Type B pancreatic cell (in vitro differentiated cells): ENCODE measurements at places on chromosomes 11 and 22.

GRCh38 chr22:22909605-22910271 is 22.1 kb downstream of the IGLL5 start:
- no peak for DNase-seq

DNA sequence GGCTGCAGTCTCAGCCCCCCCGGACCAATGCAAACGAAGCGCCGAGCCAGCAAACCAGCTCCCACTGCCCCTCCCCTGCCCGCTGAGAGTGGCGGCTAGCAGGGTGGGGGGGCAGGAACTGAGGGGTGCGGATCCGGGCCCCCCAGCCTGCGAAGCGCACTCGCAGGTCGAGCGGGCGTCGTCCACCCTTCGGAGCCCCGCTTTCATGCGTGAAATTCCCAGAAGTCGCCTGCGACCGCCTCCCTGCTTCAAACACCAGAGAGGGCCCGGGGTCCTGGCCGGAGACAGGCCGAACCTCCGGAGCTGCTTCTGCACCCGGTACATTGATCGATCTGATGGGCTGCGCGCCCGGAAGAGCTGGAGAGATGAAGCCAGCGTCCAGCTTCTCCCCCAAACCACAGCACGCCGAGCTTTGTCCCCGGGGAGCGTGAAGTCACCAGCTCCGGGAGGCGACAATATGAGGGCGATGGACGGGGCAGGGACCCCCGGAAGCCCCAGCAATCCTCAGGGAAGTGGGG is 646 bp upstream of the PATZ1 start:
- DNase-seq = peak; percentile 81

DNA sequence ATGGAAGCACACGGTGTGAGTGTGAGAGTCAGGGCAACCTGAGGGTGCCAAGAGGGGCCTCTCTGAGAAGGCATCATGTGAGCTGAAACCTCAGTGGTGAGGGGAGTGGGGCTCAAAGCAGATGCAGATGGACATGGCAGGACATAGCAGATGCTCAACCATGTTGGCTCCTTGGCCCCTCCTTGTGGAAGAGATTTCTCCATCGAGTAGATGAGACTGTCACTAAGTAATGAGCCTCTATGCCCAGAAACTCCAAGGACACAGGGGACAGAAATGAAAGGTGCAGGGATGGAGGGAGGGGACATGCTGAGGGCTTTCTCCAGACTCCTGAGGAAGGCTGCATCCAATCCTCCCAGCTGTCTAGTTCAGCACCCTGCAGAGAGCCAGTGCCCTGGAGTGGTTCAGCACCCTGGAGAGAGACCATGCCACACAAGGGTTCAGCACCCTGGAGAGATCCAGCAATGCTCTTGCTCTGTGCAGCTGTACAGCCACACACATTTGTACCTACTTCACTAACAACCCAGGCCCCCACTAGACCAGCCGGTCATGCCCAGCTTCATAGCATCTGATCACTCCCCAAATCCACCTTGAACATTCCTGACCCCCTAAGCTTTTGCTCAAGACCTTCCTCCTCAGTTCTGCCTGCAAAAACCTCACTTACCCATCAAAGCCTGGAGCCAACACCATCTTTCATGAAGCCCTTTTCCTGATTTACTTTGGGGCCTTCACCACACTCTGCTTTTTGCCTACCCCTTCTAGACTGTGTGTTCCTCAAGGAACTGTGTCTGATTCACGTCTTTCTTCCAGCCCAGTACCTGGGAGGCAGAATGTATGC is 252.0 kb downstream of the CTTN start:
- peak; percentile 84 for DNase-seq

- no peak for DNase-seq
Observed at GRCh38 chr11:10728154-10728553, 22.9 kb upstream of the CTR9 start.

- DNase-seq = no peak
Observed at GRCh38 chr11:126502982-126503381, 147.5 kb downstream of the ST3GAL4 start.

DNA sequence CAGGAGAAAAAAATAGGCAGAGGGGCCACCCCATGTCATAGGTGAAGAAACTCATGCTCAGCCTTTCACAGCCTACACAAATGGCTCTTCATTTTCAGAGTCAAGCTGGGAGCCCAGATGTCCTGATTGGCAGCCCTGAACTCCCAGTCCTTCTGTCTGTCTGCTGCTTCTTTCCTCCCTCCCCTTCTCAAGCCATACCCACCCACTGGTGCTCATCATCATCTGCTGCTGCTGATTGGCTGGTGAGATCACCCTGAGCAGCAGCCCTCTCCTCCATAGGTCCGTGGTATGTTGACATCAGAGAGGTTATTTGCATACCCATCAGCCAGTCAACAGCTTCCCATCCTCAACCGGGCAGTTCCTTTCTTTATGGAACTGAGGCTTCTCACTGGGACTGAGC is 46.1 kb upstream of the PRDM11 start:
- DNase-seq = peak; percentile 40

- DNase-seq = no peak
Observed at GRCh38 chr11:118401880-118402590, 629 bp downstream of the ATP5MG start.

DNA sequence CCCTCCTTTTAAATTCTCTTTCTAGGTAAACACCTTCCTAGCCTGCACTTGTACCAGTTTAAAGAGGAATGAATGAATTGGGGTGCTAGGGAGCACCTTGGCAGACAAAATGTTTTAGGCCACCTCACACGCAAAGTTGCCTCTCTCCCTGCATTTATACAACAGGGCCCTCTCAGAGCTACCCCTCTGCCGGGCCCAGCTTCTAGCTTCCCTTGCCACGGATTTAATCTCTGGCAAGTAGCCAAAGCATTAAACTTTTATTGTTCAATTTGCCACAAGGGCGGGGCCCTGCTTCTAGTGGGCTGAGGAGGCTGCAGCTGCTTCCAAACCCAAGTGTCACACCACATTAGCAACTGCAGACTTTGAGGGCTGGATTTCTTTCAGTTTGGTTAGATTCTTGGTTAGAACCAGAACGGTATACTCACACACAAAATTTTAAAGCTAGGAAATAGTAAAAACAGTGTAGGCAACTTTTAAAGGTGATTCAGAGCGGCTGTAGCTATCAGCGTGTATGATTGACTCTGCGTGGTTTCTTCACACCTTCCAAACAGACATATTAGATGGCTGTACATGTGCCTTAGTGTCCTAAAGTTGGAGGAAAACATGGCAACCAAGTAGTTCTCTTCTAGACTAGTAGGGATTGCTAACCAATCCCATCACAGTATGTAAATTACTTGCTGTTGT is 6.5 kb downstream of the KREMEN1 start:
- no peak for DNase-seq

DNA sequence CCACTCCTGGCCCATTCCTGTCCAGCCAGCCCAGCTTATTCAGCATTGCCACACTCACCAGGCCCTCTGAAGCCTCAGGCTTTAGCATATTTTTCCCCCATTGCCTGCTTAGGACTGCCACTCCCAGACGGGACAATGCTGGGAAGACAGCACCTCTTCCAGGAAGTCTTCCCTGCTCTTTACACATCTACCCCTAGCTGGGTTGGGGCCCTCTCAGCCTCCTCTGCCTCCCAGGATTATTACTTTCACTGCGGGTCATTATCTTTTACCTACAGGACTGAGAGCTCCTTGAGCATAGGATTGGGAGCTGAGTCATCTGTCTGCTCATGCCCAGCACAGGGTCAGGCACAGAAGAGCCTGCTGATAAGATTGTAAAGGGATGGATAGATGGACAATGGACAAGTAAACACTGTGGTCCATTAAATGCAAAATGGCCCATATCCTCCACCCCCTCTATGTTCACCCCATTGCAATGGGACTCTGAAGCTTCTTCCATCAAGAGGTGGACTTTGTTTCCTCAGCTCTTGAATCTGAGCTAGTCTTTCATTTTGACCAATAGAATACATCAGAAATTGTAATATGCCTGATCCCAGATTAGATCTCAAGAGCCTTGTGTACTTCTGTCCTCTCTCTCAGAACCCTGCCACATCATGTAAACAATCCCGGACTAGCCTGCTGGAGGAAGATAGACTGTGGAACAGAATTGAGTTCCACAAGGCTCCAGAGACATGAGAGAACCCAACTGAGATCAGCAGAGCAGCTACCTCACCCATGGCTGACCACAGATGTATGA is 32.0 kb upstream of the LRRC32 start:
- DNase-seq = no peak

- no peak for DNase-seq
Observed at GRCh38 chr11:125890447-125891100, 3.1 kb downstream of the HYLS1 start.

- peak; percentile 73 for DNase-seq
Observed at GRCh38 chr11:128336203-128336602, 251.2 kb downstream of the ETS1 start.

DNA sequence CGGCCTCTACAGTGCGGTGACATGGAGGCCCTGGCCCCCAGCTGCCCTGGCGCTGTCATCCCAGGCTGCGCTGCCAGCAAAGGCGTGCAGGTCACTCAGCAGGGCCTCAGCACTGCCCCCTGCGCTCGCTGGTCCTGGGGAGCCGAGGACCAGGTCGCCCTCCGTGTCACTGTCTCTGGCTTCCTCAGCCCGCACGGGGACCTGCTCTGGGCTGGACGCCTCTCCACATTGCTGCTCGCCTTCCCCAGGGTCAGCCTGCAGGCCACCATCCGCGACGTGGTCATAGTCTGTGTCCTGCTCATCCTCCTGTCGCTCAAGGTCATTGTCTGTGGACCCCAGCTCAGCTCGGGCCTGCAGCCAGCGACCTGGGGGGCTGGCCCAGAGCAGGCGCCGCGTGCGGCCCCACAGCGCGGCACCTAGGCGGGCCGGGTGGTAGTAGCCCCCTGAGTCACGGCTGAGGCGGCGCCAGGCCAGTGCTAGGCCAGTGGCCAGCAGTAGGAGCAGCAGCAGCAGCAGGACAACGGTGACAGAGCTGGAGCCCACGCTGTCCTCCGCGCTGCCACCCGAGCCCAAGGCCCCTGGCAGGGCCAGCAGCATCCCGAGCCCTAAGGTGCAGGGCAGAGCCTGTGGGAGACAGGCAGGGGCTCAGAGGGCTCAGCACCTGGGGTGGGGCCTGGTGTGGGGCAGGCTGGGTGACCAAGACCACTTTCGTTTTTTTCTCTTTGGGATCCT is 1.6 kb downstream of the PTPRCAP start:
- no peak for DNase-seq

GRCh38 chr11:133531971-133532651 is at the start of gene OPCML:
TSS of gene OPCML (minus strand) at chr11:133532501.
- no peak for DNase-seq

DNA sequence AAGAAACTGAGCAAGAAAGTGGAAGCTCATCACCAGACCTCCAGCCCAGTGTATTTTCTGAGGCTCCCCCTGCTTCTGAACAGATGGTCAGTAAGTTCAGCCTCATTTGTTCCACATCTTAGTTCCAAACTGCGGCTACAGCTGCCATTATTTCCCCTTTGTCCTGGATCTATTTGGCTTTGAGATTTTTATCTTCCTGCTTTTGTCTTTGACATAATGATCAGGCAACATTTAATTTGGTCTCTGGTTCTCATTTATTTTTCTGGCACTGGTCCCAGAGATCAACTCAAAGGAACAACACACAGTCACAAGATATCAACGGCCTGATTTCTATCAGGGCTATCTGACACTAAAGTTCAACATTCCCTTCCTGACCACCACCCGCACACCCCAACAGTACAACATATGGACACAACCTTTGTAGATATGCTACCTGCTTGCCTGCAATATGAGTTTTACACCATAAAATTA is 137.5 kb downstream of the FAM76B start:
- no peak for DNase-seq

DNA sequence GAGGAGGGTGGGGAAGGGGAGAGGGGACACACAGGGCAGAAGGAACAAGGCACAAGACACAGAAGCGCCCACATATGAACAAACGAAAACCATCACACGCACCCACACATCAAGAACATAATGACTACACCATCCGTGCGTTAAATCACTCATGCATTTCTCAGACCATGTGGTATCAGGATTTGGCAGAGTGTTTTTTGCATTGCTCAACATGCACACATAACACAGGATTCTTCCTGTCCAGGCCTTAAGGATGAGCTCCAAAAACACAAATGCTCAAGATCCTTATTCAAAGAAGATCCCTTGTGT is 309.5 kb downstream of the CADM1 start:
- DNase-seq = no peak

- DNase-seq = no peak
Observed at GRCh38 chr11:10394229-10395101, 60.6 kb upstream of the AMPD3 start.

DNA sequence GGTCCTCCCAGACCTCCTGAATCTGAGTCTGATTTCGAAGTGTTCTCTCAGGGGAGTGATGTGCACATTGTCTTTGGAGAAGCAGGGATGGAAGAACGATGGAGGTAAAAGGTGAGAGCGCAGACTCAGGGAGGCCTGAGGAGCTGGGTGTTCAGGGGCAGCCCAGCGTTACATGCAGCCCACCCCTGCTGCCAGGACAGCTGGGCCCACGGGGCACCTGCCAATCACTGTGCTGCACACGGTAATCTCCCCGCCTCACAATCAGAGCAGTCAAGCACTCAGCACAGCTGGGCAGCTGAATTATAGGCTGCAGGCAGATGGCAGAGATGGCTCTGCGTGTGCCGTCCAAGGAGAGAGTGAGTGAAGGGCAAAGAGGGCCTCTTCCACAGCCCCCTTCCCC is 17.9 kb upstream of the HTR3A start:
- DNase-seq = no peak

- DNase-seq = no peak
Observed at GRCh38 chr11:57278721-57279095, 41.7 kb upstream of the APLNR start.

DNA sequence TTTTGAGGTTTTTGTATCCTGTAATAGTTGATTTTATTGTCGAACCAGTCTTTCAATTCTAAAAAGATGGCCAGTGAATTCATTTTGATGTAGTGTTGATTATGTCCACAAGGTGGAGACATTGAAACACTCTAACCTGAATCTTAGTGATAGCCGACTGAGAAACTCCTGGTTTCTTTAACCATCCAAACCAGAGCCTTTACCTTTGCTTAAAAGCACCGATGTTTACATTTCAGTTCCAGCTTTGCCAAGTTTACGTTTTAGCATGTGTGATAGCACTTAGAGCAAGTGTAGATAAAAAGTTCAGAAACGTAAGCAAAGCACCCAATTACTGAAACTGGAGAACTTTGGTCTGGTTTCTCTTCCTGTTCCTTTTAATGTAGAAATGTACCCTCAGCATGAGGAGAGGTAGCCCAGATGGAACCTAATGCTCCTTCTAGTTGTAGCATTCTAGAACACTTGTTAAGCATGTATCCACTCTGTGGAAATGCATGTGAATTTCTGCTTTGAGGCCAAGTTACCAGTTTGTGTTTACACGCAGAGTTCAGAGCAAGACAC is 208.6 kb downstream of the DBX1 start:
- DNase-seq = no peak

DNA sequence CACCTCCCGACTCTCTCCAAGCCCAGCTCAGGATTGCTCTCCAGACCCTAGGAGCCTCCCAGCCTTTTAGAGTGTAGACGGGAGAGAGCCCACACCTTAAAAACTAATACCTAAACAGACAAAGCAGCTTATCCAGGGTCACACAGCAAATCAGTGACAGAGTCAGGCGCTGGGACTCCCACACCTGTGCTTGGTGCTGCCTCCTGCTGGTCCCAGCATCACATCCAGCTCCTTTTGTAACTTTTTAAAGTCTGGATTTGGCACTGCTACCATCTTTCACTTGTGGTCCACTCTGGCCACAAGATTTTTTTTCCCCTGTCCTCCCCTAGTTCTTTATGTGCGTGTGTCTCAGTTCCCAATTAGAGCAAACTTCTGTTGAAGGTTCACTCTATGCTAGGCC is 4.7 kb downstream of the ANO1 start:
- no peak for DNase-seq

- DNase-seq = no peak
Observed at GRCh38 chr22:41458161-41458728, 10.2 kb downstream of the PHF5A start.
